ENCODE measurements at places on chromosomes 7 and 10.

GRCh38 chr7:109256762-109257560, 687.3 kb downstream of the DNAJB9 start:
- DNase-seq: no peak

GRCh38 chr7:361680-362401, 71.9 kb downstream of the FOXL3 start:
- DNase-seq: no peak

- DNase-seq: no peak
Measured at GRCh38 chr7:39808796-39809481, 141.1 kb upstream of the CDK13 start.

DNA sequence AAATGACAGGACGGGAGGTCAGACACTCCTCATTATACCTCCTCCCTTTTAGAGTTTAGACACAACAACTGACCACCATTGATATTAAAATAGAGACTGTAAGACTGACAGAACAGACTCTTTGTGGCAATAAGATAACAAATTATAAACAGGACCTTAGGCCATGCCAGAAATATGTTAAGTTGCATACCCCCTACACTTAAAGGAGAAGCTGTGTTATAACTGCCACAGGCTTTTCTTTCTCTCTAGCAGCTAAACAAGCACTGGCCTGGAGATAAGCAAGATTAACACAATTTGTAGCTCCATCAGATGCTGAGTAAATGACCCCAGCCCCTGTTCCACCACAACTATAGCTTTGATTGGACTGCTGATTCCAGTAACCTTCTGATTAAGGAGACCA, 10.5 kb upstream of the UNC5B start:
- no peak for DNase-seq

DNA sequence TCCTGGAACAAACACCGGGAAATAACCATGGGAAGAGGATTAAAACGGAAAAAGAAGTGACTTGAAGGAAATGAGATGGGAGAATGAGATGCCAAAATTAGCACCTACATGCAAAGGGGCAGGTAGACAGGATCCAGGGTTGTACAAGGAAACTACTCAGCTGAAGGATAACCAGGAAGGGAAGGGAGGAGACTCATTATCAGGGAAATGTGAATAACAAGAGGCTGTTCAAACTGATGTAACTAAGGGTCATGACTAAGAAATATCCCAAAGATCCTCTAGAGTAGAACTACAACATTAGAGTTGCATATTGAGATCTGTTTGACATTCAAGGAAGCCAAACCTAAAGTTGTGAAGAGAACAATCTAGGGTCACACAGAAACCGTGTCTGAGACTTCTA, 166.2 kb upstream of the SP8 start:
- DNase-seq: no peak

GRCh38 chr7:1106063-1106792, 18.3 kb downstream of the GPER1 start:
- no peak for DNase-seq

GRCh38 chr10:59894114-59894513, 12.2 kb downstream of the CCDC6 start:
- DNase-seq: peak; percentile 87

- no peak for DNase-seq
Measured at GRCh38 chr7:27269455-27269854, 26.9 kb downstream of the EVX1 start.

DNA sequence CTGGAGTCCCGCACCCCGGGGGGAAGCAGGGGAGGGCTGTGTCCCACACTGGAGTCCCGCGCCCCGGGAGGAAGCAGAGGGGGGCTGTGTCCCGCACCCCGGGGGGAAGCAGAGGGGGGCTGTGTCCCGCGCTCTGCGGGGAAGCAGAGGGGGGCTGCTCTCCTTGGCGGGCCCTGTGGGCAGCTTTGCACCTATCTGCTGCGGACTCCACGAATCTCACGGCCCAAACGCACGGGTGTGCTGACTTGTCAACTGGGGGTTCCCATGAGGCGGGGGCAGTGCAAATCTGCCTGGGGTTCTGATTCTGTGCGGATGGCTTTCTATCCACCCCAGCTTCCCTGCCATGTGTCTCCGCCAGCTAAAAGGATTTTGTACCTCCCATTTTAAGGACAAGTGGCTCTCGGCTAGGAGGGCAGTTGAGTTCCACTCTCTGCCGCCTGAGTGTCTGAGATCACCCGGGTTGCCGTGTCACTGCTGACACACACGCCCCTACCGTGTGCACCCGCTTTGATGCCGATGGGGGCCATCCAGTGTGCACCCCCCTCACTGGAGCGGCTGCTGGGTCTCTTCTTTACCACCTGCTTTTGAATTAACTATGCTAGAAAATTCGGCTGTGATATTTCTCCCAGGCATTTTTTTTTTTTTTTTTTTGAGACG, 20.5 kb downstream of the GPER1 start:
- no peak for DNase-seq

DNA sequence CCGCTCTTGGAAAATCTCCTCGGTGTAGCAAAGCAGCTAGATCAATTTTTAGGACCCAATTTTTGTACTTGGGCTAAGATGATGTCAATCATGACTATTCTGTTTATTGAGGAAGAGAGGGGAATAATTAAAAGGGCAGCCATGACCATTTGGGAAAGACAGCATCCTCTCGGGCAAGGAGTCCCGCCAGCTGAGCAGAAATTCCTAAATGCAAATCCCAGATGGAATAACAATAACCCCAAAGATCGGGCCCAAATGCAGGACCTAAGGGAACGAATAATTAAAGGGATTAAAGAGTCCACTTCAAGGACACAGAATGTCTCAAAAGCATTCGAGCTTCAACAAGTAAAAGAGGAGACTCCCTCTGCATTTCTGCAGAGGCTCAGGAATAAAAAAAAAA, 18.7 kb downstream of the COL17A1 start:
- no peak for DNase-seq

DNA sequence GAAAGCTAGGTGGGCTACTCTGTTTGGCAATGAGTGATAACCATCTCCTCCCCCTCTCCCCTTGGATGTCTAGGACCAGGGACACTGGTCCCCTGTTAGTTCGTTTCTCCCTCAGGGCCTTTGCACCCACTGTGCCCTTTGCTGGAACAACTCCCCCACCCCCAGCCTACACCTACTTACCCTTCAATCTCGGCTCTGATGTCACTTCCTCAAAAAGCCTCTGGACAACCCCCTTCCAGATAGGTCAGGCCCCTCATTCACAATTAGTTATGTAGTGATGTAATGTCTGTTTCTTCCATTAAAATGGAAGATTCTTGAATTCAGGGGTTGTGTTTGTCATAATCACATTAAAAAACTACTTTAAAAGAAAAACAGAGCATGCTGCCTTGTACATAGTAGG, 152.9 kb downstream of the SNX10 start:
- no peak for DNase-seq

GRCh38 chr10:5560142-5560816, 35.5 kb downstream of the CALML3 start:
- no peak for DNase-seq

GRCh38 chr7:152979376-152979775, 219.8 kb downstream of the ACTR3B start:
- DNase-seq: peak; percentile 56

GRCh38 chr7:157339777-157340677, 3.2 kb downstream of the DNAJB6 start:
- DNase-seq: peak; percentile 78

DNA sequence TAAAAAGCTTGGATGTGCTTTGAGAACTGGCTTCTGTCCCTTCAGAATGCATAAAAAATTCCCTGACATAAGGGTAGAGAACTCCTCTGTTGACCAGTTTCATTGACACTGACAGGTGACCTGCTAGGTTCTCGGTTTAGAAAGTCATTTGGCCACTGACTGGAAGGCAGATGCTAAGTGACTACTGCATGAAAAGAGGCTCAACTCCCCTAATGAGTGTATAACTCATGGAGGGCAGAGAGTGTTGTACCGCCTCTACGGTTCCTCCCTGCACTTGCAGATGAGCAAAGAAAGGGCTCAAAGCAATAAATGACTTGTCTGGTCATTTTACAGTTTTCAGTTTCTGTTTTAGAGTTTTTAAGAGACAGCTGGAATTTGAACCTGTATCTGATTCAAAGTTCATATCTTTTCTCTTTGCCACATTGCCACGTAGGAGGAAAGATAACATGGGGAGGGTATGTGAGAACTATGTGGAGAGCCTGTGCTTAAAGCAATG, 2.9 kb upstream of the FGL2 start:
- DNase-seq: no peak

DNA sequence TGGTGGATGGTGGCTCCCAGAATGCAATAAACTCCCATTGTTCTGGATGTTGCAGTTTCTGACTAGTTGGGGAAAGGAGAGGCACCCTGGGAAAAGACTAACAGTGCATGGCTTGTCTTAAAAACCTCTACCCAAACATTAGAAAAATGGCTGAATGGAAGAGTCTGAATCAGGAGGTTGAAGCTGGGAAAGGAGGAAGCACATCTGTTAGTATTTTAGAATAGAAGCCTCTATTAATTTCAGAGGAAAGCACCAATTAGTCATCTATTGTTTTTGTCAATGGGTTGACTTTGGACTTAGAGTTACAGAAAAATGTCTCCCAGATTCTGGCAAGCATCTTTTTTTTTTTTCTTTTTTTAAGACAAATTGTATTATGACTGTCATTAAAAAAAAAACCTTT, 56.1 kb upstream of the ELMO1 start:
- DNase-seq: no peak

- DNase-seq: no peak
Measured at GRCh38 chr10:22218448-22218847, 633 bp upstream of the EBLN1 start.

Data from testis (tissue), 5 donors.